Hippocampal formation (tissue), 2 donors: ENCODE measurements at places on chromosomes 1 and 21.

- DNase-seq: no peak
Observed at GRCh38 chr1:192814805-192815204, 6.0 kb downstream of the RGS2 start.

GRCh38 chr1:17348593-17349234, 23.3 kb upstream of the PADI6 start:
- DNase-seq: no peak

GRCh38 chr1:38371505-38371844, 324.9 kb upstream of the POU3F1 start:
- no peak for DNase-seq

GRCh38 chr1:64302971-64303370, 99.5 kb downstream of the UBE2U start:
- no peak for DNase-seq

DNA sequence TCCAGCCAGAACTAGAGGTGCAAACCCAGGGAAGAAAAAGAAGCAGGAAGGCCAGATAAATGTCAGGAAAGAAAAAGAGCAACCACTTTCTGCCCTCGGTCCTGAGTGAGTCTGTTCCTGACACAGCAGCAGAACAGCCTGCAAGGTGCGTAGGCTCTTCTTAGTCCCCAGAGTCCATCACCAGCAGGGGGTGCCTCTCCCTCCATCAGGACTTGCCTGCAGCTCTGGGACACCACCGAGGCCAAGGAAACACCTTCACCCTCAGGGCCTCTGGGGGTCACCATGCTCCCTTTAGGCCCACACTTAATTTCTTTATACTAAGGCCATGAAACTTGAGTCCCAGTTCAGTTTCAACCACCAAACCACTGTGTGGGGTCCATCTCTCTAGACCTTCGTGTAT, 43.7 kb upstream of the NFASC start:
- DNase-seq: no peak

DNA sequence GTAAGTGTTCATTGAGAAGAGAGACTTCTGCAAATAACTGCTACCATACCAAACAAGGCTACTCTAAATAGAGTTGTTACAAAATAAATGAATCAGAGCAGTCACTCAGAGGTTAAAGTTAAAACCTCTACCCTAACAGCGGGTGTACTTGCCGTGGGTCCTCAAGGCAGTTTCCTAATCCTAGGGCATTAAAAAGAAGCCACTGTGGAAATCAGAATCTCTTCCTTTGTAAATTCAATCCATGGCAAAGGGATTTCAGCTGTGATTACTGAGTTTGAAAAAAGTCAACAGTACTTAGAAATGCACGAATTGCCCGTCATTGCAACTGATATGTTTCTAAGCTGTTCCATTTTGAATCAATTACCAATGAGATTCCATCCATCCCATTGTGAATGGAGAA, 13.5 kb downstream of the TBX15 start:
- no peak for DNase-seq

DNA sequence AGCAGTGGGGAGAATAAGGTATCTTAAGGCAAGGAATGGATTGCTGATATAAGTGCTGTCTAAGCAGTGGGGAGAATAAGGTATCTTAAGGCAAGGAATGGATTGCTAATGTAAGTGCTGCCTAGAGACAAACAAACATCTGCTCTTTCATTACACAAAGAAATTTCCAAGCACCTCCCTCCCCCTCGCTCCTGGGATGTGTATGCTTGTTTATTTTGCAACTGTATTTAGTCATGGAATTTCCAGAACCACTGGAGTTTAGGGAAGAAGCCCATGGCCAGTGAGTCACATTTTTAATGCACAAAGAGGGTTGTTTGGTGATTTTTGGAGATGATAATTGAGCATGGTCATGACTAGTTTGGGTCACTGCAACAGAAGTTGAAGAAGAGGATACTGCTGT, 21.5 kb downstream of the PDPN start:
- no peak for DNase-seq

DNA sequence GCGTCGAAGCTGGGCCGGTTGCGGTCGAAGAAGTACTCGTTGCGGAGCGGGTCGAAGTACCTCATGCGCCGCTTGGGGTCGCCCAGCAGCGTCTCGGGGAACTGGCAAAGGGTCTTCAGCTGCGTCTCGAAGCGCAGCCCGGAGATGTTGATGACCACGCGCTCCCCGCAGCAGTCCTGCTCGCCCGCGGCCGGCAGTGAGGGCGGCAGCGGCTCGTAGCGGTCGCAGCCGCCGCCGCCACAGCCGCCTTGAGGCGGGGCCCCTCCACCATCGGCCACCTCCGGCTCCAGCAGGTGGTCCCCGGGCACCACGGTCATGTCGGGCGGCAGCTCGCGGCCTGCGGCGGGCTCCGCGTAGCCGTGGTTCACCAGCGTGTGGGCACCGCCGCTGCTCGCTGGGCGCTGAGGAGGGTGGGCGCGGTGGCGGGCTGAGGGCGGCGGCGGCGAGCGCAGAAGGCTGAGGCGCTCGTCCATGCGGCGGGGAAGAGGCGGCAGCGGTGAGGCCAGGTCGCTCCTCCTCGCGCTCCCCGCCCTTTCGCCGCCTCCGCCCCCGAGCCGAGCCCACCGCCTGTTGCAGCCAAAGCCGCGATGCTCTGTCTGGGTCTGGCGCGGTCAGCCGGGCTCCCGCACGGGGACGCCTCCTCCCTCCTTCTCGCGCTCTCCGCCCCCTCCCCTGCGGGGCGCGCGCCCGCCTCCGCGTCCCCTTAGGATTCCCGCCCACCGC, at the start of gene KCNA3:
Gene KCNA3, minus strand, starts transcription at position 604 of the 723 bp plus-strand sequence. Its CDS starts 131 bp downstream, at position 473.
- DNase-seq: no peak

- no peak for DNase-seq
Observed at GRCh38 chr1:212179394-212180076, 105.7 kb upstream of the PPP2R5A start.

DNA sequence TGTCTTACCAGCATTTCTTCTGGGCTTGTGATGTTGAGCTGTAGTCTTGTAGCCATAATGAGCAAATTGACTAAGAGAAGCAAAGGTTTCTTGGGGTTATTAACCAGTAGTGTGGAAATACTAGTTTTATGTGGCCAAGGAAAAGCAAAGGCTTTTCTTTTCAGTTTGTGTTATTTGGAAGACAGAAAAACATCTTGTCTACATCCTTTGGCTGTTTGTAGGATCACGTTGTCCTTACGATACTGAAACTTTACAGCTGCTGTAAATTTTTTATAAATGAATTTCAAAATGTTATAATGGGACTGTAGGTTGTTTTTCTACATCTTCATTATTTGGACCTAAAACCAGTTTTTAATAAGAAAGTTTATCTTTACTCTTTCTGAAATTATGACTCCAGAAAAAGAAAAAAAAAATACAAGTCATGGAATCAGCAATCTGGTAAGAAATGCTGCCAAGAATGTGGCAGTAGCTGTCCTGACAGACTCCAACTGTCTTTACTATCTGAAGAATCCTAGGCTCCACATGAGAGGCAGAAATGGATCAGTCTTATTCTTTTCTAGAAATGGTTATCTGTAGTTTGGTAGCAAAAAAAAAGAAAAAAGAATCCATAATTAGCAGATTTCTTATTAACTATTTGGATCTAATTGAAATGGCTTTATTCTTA, 41.6 kb upstream of the QSOX1 start:
- no peak for DNase-seq

DNA sequence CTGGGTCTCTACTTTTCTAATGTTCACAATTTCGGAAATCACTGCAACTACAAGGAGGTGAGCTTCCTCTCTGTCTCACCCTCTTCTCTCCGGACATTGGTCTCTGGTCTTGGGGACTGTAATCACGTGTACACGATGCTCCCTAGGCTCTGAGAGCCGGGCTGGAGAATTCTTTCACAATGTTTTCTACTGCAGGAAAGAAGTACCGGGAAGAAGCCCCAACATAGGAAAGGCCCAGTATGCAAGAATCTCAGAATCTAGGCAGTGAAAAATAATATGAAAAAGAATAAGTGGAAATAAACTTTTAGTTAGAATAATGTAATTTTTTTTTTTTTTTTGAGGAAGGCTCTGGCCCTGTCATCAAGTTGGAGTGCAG, 13.5 kb upstream of the HJV start:
- DNase-seq: no peak

- no peak for DNase-seq
Observed at GRCh38 chr1:207654320-207654719, 9.4 kb downstream of the CR1L start.

DNA sequence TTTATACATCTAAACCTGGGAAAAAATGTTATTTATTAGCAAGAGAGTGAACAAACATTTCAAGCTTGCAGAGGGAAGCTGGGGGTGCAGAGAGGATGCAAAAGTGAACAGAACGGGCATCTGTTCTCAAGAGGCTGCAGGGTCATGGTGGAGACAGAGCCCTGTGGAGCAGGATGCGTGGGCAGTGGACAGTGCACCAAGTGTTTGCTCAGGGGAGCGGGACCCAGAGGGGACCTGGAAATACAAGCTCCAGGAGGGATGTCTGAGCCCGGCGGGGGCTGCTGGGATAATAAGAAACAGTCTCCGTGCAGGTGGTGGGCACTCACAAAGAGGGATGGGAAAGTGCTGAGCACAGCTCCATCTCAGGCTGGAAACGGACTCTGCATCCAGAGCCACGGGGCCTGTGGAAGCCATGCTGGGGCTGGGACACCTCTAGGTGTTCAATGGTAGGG, 105.3 kb upstream of the SLC45A1 start:
- no peak for DNase-seq

DNA sequence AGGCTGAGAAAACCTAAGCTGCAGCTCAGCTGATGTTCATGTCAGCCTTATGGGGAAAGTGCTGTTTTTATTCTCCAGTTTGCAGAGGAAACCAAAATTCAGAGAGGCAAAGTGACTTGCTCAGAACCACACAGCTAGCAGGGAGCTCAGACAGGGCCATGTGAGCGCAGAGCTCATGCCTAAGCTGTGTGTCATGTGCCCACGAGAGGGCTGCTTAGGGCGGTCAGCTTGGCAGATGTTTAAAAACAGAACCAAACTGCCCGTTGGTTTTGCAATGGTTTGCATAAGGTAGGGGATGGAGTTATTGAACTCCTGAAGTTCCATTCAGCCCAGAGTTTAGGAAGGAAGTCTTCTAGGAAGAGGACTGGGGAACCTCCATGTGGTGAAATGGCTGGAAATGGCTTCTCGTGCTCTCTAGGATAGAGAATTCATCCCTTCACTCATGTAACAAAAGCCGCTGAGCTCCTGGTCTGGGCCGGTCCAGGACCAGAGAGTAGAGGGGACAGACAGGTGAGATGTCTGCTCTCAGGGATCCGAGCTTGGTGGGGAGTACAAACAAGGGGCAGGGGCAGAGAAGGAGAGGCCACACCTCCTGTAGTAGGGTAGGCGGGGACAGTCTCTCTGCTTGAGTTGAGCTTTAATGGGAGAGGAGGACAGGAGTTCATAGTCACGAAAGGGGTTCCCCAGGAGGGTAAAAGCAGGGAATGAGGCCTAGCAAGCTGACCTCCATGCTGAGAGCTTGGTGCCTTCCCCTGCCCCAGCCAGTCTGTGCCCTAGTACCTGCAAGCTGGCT, 46.9 kb downstream of the ARHGEF10L start:
- no peak for DNase-seq

DNA sequence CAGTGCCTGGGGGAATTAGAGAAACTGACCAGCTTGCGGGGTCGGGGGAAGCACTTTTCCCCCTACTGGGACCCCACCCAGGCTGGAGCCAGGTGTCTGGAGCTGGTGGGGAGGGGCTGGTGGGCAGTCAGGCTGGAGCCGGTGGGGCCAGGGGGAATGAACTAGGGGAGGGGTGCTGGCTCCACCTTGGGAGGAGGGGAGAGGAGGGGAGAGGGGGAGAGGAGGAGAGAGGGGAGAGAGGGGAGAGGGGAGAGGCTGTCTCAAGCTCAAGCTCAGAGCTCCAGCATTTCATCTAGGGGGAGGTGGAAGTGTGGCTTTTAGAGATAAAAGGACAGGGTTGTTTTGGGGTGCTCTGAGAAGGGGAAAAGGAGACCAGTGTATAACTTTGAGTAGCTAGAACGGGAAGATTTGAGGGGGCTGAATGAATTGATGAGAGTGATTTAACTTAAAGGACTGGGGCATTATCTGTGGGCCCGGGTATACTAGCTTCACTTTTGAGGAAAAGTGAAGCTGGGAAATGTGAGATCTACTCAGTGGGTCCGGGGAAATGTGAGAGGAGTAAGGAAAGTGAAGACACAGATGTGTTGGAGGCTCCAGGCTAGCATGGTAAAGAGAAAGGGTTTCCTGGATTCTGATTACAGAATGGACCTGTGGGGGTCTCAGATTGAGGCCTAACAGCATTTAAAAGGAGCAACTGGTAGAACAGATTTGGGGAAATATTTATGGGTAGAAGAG, 2.8 kb downstream of the EFNA1 start:
- no peak for DNase-seq

- no peak for DNase-seq
Observed at GRCh38 chr1:242813490-242814091, 289.1 kb upstream of the PLD5 start.

GRCh38 chr1:52153010-52153409, 11.1 kb downstream of the ZFYVE9 start:
- no peak for DNase-seq

DNA sequence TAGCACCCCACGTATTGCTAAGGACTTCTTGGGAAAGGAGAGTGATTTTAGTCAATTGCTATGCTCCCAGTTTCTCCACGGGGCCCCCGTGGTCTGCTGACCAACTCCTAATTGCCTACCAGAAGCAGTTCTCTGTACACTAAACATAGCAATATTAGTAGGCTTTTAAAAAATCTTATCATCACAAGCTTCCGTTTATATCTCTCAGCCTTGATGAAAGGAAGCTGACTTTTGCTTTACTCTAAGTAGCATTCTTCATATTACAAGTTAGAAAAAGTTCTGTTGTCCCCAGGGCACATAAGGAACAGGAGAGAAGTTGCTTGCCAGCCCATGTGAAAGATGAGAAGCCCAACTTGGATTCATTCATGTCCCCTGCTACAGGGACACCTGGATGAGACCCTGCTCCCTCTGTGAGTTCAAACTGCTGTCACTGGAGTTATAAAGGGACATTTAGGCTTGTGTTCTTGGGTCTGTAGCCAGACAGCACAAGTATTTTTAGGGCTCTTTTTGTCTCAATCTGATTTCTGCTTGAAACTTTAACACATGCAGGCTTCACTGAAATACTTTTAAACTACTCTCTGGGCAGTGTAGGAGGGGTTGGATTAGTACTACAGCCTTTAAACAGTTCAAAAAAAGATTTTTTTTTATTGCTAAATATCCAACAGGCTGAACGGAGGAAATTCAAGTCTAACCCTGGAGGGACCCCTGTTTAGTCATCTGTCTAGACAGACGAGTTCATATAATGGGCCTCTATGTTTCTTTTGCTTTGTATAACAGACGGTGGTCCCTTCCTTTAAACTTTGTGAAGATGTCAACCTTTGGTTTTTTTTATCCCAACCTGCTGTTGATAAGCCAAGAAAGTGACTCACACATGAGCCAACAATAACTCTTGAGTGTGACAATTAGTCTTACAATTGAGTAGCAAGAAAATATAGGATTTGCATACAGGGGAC, 29.5 kb downstream of the TGFB2 start:
- no peak for DNase-seq

- DNase-seq: no peak
Observed at GRCh38 chr1:975896-976683, 5.8 kb downstream of the PERM1 start.
